A172 (cell line): ENCODE measurements at places on chromosomes 13 and 19.

GRCh38 chr19:4556597-4557127, 2.8 kb downstream of the SEMA6B start:
- DNase-seq = peak; percentile 31

GRCh38 chr13:25267715-25268114, 19.6 kb downstream of the MTMR6 start:
- DNase-seq = peak; percentile 2

GRCh38 chr13:41710771-41711170, 250.1 kb downstream of the VWA8 start:
- DNase-seq = no peak

DNA sequence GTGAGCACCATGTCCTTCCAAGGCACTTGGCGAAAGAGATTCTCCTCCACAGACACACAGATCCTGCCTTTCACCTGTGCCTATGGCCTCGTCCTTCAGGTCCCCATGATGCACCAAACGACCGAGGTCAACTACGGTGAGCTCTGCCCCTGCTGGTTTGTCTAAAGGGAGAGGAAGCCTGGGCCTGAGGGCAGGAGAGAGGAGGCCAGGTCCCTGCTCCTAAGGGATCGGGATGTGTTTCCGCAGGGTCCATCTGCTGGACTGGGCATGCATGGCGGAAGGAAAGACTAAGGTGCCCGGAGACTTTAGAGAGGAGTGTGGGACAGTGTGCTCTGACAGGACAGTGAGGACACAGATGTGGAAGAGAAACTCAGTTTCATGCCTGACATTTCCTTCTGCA, 7.6 kb downstream of the SERPINE3 start:
- no peak for DNase-seq

- no peak for DNase-seq
Observed at GRCh38 chr13:21529146-21529893, 70.2 kb upstream of the ZDHHC20 start.

- DNase-seq = peak; percentile 93
Observed at GRCh38 chr19:55345818-55346724, 6.4 kb downstream of the KMT5C start.

- peak; percentile 62 for DNase-seq
Observed at GRCh38 chr13:49300739-49301589, 53.2 kb downstream of the CDADC1 start.

DNA sequence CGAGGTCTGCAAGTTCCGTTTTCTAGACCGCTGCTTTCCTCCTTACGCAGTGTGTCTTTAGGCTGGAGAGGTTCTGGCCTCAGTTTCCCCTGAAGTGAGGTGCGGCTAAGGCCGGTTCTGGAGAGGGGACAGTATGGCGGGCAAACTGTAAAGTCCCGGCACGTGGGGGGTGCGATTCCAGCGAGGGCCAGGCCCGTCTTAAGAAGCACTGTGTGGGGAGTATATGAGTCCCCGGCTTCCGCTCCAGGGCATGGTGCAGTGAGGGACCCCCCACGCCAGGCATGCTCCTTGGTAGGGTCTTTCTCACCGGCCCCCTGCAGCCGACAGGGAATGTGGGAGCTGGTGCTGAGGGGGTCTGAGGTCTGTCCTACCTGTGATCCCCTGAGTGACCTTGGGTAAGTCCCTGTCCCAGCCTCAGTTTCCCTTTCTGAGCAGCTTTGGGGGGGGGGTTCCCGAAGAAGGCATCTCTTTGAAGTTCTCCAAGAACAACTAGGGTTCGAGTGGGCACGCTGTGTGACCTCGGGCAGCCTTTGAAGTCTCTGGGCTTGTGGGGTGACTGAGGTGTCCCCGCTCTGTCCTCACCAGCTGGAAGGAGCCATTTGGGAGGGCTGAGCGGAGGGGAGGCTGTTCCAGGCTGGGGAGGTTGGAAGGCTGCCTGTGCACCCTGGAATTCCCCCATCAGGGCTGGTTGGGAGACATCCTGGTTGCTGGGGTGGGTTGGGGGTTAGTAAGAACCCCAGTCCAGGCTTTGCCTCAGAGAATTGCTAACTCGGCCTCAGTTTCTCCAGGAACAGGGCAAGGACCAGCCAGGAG, 1.5 kb downstream of the NFIC start:
- DNase-seq = peak; percentile 45

DNA sequence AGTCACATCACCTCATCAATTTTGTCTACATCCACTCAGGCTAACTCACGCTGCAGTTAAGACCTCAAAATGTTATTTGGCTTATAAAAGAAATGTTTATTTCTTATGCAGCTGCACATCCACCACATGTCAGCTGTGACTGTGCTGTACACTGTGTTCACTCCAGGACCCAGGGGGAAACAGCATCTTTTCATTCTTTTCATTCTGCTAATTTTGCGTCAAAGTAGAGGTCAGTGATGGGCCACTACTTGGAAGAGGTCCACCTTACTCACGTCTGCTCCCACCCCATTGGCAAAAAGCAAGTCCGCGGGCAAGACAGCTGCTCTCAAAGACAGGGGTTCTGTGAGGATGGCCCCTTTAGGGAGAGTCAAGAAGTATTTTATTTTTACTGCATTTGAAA, 4.5 kb upstream of the DCT start:
- no peak for DNase-seq

DNA sequence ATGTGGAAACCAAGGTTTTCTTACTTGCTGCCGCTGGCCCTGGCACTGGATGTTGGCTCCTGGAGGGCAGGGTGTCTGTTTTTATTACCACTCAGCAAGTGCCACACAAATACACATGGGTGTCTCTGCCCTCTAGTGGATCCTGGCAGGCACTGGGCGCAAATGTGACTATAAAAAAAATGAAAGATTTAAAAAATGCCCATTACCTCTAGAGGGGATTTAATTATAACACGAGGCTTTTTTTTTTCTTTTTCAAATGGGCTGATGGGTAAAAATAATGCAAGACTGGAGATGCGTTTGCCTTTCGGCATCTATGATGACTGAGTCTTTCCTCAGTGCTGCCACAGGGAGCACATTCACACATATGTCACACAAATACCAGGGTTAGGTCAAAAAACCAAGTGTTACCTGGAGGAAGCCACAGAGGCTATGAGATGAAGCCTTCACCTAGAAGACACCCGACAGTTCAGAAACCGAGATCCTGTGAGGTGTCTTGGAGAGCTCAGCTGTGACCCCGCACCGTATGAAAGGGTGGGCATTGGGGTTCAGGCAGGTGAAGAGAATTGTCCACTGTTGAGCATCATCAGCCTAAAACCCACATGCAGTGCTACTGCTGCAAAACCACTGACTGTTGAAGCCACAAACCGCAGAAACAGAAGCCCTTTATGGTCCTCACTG, 25.7 kb downstream of the CHAMP1 start:
- peak; percentile 57 for DNase-seq

- DNase-seq = peak; percentile 6
Observed at GRCh38 chr13:60335531-60335930, 61.5 kb upstream of the TDRD3 start.

GRCh38 chr19:10339380-10339960, at the start of gene ICAM3:
Gene ICAM3, minus strand, starts transcription at chr19:10339624. Its CDS starts 10 bp downstream, at chr19:10339614.
- DNase-seq = no peak

- peak; percentile 10 for DNase-seq
Observed at GRCh38 chr13:49569993-49570689, 15.2 kb downstream of the RCBTB1 start.

GRCh38 chr19:5193192-5193591, 147.4 kb downstream of the PTPRS start:
- DNase-seq = no peak

DNA sequence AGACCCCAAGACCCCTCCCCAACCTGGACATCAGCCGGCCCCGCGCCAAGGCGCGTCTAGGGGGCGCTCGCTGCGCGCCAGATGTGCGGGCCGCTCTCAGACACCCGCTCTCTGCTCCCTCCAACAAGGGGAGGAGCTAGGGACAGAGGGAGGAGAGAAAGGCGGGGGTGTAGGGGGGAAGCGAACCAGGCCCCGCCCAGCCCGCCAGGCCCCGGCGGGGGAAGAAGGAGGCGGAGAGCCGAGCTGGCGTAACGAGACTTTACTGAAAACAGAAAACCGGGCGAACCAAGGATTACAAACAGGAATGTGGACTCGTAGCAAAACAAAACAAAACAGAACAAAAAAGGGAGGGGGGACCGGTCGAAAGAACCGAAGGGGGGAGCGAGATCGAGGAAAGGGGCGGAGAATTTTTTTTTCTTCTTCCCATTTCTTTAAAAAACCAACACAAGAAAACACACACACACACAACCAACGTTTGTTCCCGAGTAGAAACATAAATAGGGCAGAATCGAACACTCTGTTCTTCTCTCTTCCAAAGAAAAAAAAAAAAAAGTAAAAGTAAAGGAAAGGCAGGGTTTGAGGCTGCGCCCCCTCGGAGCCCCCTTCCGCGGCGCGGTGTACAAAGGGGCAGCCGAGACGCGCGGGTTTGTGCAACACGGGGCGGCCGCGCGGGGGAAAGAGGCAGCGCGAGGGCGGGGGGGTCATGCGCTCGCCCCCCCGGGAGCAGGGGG, 1.7 kb downstream of the JUND start:
- DNase-seq = peak; percentile 90

DNA sequence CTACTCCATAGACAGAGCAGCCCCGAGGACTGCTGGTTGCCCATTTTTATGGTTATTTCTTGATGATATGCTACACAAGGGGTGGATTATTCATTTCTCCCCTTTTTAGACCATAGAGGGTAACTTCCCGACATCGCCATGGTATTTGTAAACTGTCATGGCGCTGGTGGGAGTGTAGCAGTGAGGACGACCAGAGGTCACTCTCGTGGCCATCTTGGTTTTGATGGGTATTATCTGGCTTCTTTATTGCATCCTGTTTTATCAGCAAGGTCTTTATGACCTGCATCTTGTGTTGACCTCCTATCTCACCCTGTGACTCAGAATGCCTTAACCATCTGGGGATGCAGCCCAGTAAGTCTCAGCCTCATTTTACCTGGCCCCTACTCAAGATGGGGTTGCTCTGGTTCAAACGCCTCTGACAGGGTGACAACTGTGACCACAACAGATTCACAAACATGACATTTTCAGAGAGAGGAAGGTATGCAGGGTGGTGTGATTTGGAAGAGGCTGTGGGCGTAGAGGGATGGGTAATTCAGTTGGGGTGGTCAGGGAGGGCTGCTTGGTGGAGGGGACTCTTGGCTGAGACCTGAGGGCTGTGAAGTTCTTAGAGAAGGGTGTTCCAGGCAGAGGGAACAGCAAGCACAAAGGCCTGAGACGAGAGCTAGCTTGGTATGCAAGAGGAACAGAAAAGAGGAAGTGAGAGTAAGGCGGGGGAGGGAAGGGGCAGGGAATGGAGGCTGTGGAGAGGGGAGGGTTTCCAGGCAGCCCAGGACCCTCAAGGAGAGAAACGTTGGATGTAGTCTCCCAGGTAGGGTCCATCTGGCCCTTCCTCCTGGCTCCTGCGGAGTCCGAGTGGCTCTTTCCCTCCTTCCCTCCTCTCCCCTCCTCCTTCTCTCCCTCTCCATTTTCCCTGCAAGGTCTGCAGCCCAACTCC, 23.5 kb downstream of the FAM187B start:
- no peak for DNase-seq

DNA sequence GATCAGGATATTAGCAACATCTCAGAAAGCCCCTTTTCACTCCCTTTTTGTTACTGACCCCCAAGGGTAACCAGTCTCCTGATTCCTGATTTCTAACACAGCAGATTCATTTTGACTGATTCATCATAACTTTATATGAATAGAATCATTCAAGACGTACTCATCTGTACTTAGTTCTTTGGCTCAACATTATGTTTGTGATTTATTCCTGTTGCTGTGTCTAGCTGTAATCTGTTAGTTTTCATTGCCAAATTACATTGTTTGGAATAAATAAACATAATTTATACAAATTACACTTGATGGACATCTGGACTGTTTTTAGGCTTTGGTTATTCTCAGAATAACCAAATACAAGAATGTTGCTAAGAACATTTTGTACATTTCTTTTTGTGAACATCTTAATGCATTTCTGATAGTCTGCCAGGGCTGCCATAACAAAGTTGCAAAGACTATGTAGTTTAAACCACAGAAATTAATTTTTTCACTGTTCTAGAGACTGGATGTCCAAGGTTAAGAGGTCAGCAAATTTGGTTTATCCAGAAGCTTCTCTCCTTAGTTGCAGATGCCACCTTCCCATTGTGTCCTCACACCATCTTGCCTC, 62.8 kb upstream of the EDNRB start:
- peak; percentile 5 for DNase-seq

DNA sequence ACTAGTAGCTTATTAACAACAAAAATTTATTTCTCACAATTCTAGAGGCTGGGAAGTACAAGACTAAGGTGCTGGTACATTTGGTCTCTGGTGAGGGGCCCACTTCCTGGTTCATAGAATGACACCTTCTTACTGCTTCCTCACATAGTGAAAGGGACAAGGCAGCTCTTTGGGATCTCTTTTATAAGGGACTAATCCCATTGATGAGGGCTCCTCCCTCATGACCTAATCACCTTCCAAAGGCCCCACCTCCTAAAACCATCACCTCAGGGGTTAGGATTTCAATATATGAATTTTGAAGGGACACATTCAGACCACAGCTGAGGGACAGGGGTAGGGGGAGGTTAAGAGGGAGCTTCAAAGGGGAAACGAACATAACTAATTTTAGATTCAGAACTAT, 20.3 kb downstream of the SPART start:
- DNase-seq = no peak

DNA sequence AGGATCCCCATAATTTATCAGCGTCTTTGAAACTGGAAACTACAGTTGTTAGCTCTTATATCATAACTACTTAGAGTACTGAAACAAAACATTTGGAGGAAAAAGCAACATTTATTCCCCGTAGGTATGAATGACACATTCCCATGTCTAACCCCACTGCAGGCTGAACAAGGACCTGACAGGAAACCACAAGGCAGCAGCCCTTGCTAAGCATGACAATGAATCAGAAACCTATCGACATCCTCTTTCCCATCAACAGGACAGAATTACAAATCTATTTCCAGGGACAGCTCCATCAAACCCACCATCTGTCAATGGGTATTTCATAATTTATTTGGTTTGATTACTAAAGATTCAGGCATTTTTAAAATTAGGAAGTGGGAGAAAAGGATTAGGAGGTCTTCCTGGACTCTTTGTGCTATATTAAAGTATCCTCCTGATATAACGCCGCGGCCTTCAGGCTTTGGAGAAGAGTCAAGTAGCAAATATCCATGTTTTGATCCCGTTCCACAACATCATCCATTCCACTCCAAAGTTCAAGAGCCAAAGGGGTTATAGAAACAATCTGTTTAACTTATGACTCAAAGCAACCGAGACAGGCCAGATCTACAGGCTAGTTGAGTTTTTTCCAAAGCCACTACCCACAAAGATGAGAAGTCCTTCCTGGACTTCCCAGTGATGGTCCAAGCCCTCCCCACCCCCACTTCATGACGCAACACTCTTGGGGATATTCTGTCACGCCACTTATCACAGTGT, 51.1 kb downstream of the FAM216B start:
- DNase-seq = peak; percentile 66

DNA sequence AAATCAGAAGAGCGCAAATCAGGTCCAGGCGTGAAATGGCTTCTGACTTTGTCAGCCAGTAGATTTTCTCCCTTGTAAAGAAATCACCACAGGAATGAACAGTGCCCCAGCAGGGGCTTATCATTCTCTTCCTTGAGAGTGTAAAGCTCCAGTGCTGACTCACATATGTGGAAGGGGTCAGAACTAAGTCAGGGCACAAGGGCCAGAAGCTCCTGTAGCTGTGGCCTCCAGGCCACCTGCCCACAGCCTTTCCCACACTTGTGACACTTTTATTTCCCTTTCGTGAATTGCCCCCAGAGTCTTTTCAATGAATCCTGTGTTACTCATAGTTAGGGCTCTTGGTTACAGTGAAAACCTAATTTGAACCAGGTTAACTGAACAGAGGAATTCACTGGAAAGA, 99.6 kb downstream of the SUCLA2 start:
- no peak for DNase-seq
